Activated T-helper 1 cell treated with anti-CD3 and anti-CD28 coated beads, Interleukin-2, amount 50 U/mL, for 16 hours (primary cell): ENCODE measurements at places on chromosomes 12 and 14.

GRCh38 chr14:55123852-55124639 lies 5.0 kb upstream of the LGALS3 start:
- no peak for DNase-seq

GRCh38 chr12:14968478-14968877 lies 4.4 kb upstream of the PDE6H start:
- no peak for DNase-seq

DNA sequence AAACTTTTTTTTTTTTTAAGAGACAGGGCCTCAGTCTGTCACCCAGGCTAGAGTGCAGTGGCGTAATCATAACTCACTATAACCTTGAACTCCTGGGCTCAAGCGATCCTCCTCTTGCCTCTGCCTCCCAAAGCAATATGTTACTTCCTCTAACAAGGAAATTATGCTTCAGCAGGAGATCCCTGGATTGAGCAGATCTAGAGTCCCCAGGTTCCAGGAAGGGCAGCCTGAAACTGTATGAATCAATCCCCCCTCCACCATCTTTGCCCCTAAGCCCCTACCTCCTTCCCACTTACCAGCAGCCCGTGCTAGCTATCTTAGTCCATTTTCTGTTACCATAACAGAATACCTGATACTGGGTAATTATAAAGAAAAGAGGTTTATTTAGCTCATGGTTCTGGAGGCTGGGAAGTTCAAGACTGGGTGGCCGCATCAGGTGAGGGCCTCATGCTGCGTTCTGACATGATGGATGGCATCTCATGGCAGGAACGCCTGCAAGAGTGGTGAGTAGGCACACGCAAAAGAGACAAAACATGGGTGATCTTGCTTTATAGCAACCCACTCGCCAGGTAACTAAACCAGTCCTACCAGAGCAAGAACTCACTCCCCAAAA lies 5.0 kb downstream of the TAMALIN start:
- DNase-seq, result no peak

DNA sequence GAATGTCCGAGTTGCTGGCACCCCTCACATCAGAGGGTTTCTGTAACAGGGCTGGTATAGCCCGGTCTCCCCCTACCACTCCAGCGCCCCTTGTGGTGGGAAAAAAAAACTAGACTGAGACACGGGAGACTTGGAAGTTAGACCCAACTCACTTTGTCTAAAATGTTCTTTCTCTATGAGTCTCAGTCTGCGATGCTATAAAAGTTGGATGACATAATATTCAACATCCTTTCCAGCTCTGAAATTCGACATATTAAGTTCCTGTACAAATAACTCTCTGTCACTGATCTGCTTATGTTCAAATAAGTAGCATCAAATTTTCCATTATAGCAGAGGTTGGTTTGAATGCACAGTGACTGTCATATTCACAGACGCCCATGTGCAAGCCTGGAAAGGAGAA lies 25.7 kb upstream of the TC2N start:
- no peak for DNase-seq

- no peak for DNase-seq
Measured at GRCh38 chr12:124559182-124560017, 8.0 kb downstream of the NCOR2 start.

DNA sequence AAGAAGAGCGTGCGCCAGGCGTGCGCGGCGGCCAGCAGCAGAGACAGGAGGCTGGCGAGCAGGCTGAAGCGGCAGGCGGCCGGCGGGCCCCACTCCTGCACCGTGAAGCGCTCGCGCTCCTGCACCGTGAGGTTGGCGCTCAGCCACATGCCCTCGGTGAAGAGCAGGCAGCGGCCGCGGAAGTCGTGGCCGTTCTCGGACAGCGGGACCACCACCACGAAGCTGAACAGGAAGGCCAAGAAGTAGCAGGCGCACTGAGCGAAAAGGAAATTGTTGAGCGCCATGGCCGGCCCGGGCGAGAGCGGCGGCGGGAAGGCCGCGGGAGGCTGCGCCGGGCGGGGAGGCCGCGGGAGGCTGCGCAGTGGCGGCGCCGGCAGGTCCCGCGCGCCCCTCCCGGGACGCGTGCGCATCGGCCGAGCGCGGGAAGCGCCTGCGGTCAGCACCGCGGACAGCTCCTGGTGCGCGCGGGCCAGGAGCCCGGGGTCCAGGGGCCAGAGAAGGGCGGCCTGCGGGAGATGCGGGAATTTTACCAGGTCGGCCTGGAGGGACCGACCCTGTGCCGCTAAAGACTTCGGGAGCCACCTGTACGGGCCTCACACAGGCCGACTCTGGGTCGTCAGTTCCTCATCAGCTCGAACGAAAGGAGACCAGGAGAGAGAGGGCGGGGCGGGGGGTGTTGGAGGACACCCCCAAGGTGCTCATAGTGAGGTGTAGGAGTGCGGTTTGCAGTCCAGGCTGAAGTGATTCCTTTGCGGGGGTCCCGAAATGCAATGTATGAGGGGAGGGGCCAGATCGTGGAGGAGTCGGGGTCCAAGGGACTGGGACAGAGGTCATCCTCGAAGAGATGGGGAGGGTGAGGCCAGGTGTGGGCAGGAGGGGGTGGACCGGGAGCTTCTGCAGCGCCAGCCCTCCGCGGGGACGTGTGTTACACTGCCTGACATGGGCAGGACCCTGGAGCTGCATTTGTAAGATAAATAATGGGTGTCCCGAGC lies at the start of gene TMEM179:
Gene TMEM179 (minus strand): TSS at position 315 of the 992 bp plus-strand sequence. CDS start 31 bp downstream, at position 284.
- no peak for DNase-seq

- DNase-seq, result no peak
Measured at GRCh38 chr12:53340398-53340797, 4.2 kb upstream of the SP7 start.

- DNase-seq, result no peak
Measured at GRCh38 chr14:50820786-50821509, 10.0 kb downstream of the NIN start.

DNA sequence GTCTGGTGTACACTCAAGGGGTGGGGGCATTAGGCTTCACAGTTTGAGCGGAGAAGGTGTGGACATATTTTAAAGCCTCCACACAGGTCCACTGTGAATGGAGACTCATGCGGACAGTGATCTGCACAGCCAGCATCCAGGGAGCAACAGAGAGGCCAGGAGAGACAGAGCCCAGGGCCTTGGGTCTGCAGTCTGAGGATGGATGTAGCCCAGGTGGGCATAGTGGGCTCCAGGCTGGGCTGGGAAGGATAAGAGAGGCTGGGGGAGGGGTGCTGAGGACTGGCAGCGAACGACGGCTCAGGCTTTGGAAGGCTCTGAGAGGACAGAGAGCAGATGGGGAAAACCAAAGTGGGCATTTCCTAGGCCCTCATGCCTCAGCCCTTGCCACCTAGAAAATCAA lies 128.8 kb downstream of the PAPOLA start:
- no peak for DNase-seq

DNA sequence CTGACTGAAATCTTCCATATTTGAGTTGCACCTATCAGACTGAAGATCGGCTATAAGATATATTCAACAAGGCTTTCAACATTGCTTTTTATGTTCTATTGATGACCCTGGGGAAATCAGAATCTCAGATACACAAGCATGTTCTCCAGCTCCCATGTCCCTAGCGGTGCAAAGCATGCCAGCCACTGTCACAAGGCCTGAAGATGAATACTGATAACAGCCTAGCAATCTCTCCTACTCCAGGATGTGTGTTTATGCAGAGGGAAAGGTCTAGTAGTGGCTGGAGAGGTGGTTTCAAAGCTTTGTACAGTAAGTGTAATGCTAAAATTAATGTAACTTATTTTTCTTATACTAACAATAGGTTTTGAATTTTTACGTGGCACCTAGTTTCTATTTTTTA lies 64.6 kb downstream of the SOX5 start:
- no peak for DNase-seq

- DNase-seq, result no peak
Measured at GRCh38 chr14:51624955-51625569, 26.6 kb upstream of the FRMD6 start.

- DNase-seq, result no peak
Measured at GRCh38 chr12:63930971-63931370, 86.5 kb downstream of the SRGAP1 start.

DNA sequence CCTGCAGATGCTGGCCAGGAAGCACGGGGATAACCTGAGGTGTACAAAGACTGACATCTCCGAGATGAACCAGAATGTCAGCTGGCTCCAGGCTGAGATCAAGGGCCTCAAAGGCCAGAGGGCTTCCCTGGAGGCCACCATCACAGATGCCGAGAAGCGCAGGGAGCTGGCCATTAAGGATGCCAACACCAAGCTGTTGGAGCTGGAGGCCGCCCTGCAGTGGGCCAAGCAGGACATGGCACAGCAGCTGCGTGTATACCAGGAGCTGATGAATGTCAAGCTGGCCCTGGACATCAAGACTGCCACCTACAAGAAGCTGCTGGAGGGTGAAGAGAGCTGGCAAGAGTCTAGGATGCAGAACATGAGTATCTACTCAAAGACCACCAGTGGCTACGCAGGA lies 380.0 kb upstream of the USP15 start:
- no peak for DNase-seq

- no peak for DNase-seq
Measured at GRCh38 chr14:67502867-67503266, 14.3 kb upstream of the TMEM229B start.

DNA sequence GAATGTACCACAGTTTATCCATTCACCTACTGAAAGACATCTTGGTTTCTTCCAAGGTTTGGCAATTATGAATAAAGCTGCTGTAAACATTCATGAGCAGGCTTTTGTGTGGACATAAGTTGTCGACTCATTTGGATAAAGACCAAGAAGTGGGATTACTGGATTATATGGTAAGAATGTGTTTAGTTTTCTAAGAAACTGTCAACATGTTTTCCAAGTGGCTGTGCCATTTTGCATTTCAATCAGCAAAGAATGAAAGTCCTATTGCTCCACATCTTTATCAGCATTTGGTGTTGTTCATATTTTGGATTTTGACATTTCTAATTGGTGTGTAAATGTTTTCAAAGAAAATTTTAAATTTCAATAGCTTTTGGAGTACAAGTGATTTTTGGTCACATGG lies 27.3 kb upstream of the KLRF1 start:
- DNase-seq, result no peak
